ENCODE measurements at places on chromosomes 2 and 18.
A peak's percentile ranks its signal among the peaks of the same experiment; 100 is the strongest.

GRCh38 chr2:157918319-157918718 is 42.2 kb upstream of the ACVR1 start:
- DNase-seq, result no peak

- no peak for DNase-seq
These were observed 11.3 kb upstream of the SPATA3 start for GRCh38 chr2:230984393-230985220.

DNA sequence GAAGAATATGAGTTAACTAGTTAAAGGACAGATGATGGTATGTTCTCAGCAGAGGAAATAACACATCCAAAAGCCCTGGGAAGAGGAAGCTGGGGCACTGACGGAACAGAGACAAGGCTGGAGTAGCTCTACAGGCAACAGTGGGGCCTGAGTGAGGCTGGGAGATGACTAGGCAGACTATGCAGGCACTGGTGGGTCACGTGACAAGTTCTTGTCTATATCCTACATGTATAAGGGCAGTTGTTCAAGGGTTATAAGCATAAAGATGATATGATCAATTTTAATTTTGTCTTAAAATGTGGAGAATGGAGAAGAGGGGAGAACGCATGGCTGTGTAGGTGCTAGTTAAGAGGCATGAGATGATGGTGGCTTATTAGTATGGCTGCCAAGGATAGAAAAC is 68.6 kb downstream of the KCNS3 start:
- DNase-seq, result no peak

DNA sequence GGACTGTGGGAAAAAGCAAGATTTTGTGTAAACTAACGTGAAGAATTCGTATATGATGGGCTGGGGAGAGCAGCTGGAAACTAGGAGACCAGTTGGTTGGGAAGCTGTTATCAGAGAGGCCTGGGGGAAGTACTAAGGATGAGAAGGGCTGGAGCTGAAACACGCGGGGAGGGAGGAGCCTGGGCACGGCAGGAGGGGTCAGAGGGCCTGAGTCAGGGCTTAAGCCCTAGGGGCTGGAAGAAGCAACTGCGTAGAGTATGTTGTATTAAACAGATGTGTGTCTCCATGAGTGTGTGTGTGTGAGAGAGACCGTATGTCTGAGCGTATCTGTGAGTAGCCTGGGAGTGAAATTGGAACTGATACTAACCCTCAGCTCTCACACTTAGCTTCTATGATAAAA is 8.4 kb downstream of the POMC start:
- peak; percentile 20 for DNase-seq

DNA sequence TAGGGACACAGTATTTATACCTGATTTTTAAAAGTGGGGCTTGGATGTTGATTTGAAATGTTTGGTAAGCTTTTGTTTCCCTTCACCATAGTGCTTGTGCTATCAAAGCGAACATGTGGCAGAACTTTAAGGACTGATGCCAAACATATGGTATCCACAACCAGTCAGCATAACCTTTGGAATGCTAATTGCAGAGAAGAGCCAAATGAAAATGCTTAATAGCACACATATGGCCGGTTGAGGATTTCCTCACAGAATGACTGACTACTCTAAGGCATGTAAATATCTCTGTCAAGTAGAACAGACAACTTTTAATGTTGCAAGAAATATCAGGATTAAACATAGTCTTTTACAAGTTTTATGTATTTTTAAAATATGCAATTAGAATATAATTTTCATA is 120.9 kb upstream of the COL3A1 start:
- DNase-seq, result peak; percentile 76

GRCh38 chr18:69064063-69064462 is 266.2 kb downstream of the CCDC102B start:
- DNase-seq, result no peak

DNA sequence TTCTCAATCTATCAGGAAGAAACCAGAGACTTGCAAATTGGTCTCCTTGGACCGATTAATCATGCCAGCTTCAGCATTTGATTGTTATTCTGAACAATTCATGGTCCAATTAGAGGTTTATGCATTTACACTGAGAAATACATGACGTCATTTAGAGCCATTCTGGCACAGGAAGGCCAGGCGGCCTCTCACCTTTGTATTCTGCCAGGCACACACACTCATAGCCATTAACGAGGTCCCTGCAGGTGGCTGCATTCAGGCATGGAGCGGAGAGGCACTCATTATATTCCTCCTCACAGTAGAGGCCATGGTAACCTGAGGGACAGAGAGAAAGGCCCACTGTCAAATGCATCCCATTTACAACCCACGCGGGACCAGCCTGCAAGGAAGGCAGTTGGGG is 146.8 kb upstream of the PID1 start:
- no peak for DNase-seq

- DNase-seq, result no peak
These were observed 84.4 kb upstream of the SIX2 start for GRCh38 chr2:45093663-45094062.

DNA sequence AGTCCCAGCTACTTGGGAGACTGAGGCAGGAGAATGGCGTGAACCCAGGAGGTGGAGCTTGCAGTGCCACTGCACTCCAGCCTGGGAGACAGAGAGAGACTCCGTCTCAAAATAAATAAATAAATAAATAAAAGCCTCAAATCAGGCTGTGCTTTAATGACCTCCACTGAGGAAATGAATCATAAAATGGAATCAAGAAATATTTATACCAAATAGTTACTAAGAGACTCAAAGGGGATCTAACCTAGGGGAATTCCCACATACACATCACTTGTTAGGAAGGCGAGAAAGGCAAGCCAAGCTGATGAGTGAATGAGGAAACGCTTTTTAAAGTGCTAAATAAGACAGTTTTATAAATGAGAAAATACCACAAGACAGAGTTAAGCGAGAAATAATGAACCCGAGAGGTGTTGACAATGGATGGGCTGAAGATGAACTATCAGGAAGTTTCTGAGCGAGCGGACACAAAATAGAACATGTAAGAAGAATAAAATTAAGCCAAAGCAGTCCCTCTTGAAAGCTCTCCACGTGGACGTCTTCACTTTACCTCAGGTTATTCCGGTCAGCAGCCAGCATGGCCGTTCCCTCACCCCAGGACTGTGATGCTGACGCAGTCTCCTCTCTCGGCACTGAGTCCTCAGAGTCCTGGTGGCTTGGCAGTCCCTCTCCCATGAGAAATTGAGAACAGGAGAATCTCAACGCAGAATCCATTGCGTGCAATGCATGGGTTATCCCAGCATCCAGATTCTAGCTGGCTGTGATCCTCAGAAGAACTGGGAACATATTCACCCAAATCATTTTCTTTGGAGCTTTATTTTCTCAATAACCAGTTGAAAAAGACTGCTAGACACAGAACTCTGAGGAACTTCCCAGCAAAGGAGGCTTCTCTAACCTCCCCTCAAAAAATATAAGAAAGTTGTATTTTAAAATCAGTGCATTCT is 22.3 kb downstream of the PXDN start:
- DNase-seq, result peak; percentile 90

GRCh38 chr2:121699421-121700333 is 37.0 kb downstream of the NIFK start:
- peak; percentile 90 for DNase-seq

GRCh38 chr2:99543247-99543646 is 53.4 kb upstream of the REV1 start:
- DNase-seq, result no peak

- DNase-seq, result no peak
These were observed 30.5 kb upstream of the ITGA4 start for GRCh38 chr2:181426672-181427071.

DNA sequence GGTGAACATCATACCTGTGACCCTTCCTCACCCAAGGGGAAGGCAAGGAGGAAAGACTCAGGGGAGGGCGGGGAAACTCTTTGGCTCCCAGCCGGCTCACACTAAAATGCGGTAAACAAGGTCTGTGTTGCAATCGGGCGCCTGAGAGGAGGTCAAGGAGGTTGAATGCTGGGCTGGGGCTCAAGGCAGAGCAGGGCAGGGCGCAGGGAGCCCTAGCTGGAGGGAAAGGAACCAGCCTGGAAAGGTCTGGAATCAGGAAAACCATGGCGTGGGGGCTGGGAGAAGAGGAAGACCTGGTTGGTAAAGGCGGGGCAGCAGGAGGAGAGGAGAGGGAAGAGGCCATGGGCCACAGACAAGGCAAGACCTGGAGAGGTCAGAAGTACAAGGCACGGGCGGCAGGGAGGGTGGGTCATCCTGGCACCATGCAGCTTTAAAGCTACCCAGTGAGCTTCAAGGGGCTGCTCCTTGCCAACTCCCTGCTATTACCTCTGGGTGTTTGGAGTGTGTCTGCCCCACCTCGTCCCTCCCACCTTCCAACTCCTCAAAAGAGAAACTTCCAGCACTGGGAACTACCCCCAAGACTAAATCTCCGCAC is 4.8 kb upstream of the TMEM37 start:
- DNase-seq, result no peak

- DNase-seq, result no peak
These were observed 172.6 kb upstream of the PID1 start for GRCh38 chr2:229443546-229444268.

GRCh38 chr2:22946553-22946952 is 438.4 kb upstream of the KLHL29 start:
- no peak for DNase-seq

GRCh38 chr2:18998491-18998890 is 359.9 kb downstream of the OSR1 start:
- no peak for DNase-seq

- peak; percentile 69 for DNase-seq
These were observed 21.2 kb downstream of the SCG2 start for GRCh38 chr2:223580951-223581350.

DNA sequence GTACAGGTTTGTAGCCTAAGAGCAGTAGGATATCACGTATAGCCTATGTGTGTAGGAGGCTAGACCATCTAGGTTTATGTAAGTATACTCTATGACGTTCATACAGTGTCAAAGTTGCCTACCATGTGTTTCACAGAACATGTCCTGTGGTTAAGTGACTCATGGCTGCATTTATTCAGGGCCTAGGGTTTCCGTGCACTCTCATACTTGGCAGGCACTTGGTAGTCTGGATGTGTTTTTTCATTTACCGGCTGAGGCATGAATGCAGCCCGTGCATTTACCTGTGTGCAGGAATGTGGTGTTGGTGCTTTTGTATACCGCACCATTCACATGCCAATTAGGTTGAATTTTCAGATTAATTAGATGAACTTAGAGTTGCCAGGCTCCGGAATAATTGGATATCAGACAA is 43.4 kb downstream of the MYL12B start:
- peak; percentile 94 for DNase-seq

- no peak for DNase-seq
These were observed 895 bp upstream of the GLS start for GRCh38 chr2:190879474-190880377.

DNA sequence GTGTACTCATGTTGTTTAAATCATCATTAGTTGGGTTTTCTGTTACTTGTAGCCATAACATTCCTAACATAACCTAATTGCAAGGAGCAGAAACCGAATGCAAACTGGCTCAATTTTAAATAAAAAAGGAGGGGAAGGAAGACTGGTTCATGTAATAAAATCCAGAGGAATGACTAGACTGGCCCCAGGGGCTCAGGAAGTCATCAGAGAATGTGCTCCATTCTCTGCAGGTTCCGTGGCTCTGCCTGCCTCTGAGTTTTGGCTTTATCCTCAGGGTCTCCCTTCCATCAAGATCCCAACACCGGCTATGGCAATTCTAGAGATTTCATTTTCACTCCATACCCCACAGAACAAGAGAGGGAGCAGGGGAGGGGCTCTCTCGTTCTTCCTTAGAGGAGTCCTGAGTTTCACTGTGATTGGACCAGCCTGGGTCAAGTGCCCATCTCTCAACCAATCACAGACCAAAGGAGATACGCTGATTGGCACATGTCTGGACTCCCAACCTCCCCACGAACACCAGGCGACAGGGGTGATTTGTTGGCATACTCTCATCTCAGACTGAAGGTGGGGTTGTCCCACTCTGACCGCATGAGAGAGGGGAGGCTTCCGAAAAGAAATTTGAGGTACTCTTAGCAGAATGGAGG is 64.8 kb downstream of the NPPC start:
- no peak for DNase-seq

DNA sequence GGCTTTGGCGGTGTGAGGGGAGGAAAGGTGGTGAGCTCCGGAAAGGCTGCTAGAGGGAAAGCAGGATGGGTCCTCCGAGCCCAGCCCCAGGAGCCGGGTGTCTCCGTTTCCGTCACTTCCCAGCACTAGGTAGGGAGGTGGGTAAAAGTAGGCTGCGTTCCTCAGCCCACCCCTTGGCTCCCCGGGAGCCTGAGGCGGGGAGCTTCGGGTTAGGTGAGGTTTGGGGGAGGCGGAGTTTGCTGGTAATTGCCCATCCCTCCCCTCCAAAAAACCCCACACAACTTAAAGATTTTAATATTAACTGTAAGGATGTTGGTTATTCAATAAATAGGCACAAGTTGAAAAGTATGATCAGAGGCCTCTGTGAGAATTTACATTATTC is 552 bp upstream of the ATF2 start:
- DNase-seq, result no peak

- DNase-seq, result no peak
These were observed 195.1 kb downstream of the TXNL1 start for GRCh38 chr18:56443166-56443907.

DNA sequence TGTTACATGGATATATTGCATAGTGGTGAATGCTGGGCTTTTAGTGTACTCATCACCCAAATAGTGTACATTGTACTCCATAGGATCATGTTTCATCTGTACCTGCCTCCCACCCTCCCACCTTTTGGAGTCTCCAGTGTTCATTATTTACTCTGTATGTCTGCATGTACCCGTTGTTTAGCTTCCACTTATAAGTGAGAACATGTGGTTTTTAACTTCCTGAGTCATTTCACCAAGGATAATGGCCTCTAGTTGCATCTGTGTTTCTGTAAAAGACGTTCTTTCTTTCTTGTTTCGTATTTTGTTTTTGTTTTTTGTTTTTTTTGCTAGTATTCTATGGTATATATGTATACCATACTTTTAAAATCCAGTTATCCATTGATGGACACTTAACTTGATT is 107.5 kb downstream of the MSTN start:
- no peak for DNase-seq

DNA sequence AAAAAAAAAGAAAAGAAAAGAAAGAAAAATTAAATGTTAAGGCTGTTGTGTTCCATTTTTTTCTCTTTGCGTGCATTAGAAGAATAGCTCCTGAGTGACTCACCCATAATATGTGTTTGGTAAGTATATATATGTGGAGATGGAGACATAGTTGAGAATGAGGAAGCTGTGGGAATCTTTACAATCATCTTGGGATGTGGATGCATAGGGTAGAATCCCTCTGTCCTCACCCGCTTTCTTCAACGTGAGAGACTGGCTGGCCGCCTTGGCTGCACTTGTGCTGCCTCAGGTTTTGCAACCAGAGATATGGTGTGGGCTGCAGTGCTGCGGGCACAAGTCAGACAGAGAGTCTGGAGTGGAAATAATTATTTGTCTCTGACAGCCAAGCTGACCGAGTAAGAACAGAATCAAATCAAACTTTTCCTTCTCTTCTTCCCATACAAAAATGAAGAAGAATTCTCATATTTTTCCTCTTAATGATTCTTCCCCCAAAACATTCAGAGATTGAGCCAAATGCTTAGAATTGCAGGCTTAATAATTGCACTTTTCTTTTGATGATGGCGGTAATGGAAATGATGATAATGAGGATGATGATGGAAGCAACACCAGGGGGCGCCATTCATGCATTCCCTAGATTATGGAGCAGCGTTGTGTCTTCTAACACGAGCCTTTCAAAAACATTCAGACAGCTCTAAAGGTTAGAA is 48.5 kb downstream of the SERPINB7 start:
- DNase-seq, result no peak

All from AG08395 (cell line).